ENCODE measurements at places on chromosomes 5 and 9. TPM values are rescaled to one million over a fixed set of nuclear protein-coding genes. Genes with fewer than 3 reads are reported as not detected.
A peak's percentile ranks its signal among the peaks of the same experiment; 100 is the strongest.

DNA sequence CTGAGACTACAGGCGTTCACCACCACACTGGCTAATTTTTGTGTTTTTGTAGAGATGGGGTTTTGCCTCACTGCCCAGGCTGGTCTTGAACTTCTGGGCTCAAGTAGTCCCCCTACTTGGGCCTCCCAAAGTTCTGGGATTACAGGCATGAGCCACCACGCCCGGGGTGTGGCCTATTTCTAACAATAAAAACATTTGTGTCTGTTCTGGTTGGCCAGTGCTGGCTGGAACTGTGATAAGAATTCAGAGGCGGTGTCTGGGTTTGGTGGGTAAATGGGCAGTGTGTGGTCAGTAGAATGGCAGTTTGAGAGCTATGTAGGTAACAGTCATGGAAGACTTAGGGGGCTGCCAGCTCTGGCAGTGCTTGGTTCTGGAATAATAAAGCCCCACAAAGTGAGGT, 46.9 kb upstream of the SYNPO start:
- peak; percentile 34 for DNase-seq
- H3K4me3 ChIP-seq, result no peak overlapping the region
- no peaks in the 10 kb centered on the region for H3K36me3 ChIP-seq

CER1 gene
- total RNA-seq, result not detected

PCDHGC3 gene
- total RNA-seq, result 109 TPM

DNA sequence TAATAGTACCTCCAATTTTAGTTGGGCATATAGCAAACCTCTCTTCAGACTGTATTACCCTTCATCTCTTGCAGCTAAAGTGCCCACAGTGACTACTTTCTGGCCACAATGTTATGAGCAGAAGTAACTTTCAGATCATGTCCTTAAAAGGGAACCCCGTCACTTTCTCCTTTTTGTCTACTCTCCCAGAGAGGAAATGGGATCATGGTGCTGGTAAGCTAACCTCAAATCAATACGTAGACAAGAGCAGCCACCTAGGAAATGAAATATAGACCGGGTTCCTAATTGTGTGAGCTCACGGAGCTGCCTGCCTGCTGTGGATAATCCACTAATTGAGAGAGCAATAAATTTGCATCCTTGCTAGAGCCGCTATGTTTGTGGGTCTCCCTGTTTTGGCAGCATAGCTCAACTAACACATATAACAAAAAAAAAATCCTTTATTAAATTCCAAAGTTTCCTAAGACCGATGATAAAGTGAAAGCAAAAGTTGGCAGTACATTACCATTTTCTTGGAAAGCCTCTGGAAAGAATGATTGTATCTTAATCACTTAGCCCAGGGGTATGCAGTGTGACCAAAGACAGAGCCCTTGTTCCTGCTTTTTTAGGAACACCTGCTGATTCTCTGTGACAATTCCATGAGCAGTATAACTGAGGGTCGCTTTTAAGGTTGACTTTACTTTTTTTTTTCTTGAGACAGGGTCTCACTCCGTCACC, 5.6 kb upstream of the IL7R start:
- no peaks in the 10 kb centered on the region for H3K36me3 ChIP-seq
- no peaks in the 10 kb centered on the region for H3K27me3 ChIP-seq
- H3K4me1 ChIP-seq, result peaks cover 3% of the 10 kb centered on the region

GRCh38 chr9:80698725-80699410, 990.5 kb downstream of the TLE1 start:
- no peak for DNase-seq
- H3K27me3 ChIP-seq, result no peaks in the 10 kb centered on the region
- no peaks in the 10 kb centered on the region for H3K36me3 ChIP-seq
- no peak overlapping the region for H3K4me3 ChIP-seq
- H3K27ac ChIP-seq, result no peak overlapping the region

AFAP1L1 gene
- total RNA-seq, result 32.7 TPM

GRCh38 chr5:103455796-103456195, 106.8 kb downstream of the NUDT12 start:
- no peak overlapping the region for H3K4me3 ChIP-seq
- H3K27ac ChIP-seq, result no peak overlapping the region
- H3K4me1 ChIP-seq, result no peaks in the 10 kb centered on the region
- H3K36me3 ChIP-seq, result no peaks in the 10 kb centered on the region
- DNase-seq, result no peak

DNA sequence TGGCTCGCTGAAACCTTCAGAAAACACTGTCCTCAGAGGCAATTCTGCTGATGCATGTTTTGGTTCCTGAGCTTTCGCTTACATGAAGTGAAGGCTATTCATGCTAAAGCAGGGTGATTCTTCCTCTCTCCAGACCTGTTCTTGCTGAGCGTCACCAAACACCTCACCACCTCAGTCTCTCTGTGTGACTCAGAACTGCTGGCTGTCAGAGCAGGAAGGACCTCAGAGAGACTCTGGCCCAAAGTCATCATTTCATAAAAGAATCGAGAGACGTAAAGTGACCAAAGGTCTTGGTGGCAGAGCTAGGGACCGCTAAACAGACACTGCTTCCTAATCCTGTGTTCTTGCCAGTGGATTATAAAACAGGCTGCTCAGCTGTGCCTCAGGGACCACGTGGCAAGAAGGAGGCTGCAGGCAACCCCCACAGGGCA, 73.8 kb downstream of the LHFPL2 start:
- H3K36me3 ChIP-seq, result no peaks in the 10 kb centered on the region
- H3K4me1 ChIP-seq, result peaks cover 21% of the 10 kb centered on the region
- H3K27ac ChIP-seq, result no peak overlapping the region
- DNase-seq, result no peak
- H3K4me3 ChIP-seq, result no peak overlapping the region
- H3K27me3 ChIP-seq, result no peaks in the 10 kb centered on the region

NUP214 gene
- total RNA-seq, result 52.2 TPM

SPATA31C1 gene
- total RNA-seq, result not detected

FLT4 gene
- total RNA-seq, result 38.6 TPM

FBP1 gene
- 357 TPM for total RNA-seq

DNA sequence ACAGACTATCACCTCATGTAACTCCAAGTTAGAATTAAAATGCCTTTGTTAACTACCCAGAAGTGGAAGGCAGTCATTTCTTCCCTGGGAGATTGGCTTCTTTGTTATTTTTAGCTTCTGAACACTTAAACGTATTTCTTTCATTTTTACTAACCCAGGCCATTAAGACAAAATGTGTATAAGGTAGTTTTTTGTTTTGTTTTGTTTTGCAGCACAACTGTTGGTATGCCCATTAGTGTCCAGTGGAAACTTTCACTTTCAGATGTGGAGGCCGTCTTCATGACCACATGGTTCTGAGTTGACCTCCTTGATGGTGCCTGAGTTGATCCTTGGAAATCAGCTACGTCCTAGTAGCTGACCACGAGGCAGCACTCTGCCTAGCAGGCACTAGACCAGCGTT, 264.6 kb upstream of the ZNF608 start:
- no peaks in the 10 kb centered on the region for H3K27me3 ChIP-seq
- H3K4me3 ChIP-seq, result no peak overlapping the region
- no peak overlapping the region for H3K27ac ChIP-seq
- no peaks in the 10 kb centered on the region for H3K4me1 ChIP-seq

DNA sequence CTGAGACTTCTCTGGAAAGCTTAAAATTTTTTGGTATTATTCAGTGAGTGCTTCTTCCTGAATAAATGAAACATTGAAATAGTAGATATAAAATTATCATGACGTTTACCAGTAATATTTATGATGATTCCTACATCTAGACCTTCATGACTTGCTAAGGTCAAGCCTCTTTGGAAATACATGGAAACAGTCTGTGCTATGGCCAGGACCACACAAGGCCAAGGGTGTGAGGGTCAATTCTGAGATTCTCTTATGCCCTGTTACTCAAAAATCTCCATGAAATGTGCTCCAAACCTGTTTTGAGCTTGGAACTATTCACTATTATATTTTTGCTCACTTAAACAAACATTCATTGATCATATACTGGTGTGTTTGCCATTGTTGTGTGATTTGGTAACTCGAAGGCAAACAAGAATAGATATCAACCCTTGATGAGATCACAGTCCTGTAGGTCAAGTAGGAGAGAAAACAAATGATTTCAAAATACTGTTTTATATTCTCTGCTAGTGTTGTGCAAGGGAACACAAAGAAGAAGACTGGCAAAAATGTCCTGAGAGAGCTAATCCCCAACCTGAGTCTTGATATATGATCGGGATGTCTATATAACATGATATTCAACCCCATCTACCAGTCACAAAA, 1254.9 kb upstream of the DMAC1 start:
- H3K27ac ChIP-seq, result no peak overlapping the region
- no peaks in the 10 kb centered on the region for H3K27me3 ChIP-seq
- no peak for DNase-seq
- H3K36me3 ChIP-seq, result no peaks in the 10 kb centered on the region

GDA gene
- 0.20 TPM for total RNA-seq

DNA sequence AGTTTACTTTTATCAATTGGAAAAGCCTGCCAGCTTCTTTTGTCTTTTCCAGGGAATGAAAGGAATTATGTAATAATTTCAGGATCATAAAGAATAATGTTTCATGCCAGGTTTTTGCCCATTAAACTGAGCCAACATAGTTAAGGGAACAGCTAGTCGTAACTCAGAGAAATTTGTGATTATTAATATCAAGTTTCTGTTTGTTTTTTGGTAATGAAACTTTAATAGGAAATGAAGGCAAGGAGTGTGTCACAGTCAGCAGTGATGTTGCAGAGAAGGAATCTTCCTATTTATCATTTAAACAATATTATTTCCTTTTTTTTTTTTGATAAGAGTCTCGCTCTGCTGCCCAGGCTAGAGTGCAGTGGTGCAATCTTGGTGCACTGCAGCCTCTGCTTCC, 10.7 kb downstream of the NFIL3 start:
- no peak overlapping the region for H3K4me3 ChIP-seq
- peaks cover 20% of the 10 kb centered on the region for H3K36me3 ChIP-seq
- peaks cover 13% of the 10 kb centered on the region for H3K4me1 ChIP-seq
- no peak overlapping the region for H3K27ac ChIP-seq

DNA sequence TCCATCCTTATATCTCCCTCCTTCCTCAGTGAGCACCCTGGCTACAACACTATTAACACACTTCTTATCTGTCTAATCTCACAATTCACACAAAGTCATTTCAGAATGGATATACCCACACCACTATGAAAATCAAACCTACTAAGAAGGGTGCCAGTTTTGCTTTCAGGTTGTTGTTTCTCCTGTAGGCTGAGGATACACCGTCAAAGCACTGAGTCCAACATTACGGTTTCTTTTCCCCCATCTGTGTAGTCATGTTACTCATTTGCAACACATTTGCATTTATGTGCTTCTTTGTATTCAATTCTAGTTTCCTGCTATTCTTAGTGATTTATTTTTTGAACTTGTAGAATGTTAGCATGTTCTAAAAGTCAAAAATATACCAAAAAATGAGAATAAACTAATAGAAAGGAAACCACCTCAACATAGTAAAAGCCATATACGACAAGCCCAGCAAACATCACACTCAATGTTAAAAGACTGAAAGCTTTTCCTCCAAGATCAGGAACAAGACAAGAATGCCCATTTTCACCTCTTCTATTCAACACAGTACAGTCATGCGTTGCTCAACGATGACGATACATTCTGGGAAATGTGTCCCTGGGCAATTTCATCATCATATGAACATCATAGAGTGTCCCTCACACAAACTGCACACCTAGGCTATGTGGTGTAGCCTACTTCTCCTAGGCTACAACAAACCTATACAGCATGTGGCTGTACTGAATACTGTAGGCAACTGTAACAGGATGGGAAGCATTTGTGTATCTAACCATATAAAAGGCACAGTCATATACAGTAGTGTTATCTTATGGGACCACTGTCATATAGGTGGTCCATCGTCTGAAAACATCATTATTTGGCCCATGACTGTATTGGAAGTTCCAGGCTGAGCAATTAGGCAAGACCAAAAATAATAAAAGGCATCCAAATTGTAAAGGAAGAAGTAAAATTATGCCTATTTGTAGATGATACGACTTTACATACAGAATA, 6.3 kb downstream of the ROR2 start:
- H3K4me3 ChIP-seq, result no peak overlapping the region
- no peaks in the 10 kb centered on the region for H3K36me3 ChIP-seq
- no peak overlapping the region for H3K27ac ChIP-seq
- H3K27me3 ChIP-seq, result peaks cover 34% of the 10 kb centered on the region
- no peak for DNase-seq

GRCh38 chr5:172802112-172802511, 31.1 kb upstream of the DUSP1 start:
- DNase-seq, result no peak
- no peak overlapping the region for H3K4me3 ChIP-seq
- H3K36me3 ChIP-seq, result no peaks in the 10 kb centered on the region
- H3K27me3 ChIP-seq, result no peaks in the 10 kb centered on the region

DNA sequence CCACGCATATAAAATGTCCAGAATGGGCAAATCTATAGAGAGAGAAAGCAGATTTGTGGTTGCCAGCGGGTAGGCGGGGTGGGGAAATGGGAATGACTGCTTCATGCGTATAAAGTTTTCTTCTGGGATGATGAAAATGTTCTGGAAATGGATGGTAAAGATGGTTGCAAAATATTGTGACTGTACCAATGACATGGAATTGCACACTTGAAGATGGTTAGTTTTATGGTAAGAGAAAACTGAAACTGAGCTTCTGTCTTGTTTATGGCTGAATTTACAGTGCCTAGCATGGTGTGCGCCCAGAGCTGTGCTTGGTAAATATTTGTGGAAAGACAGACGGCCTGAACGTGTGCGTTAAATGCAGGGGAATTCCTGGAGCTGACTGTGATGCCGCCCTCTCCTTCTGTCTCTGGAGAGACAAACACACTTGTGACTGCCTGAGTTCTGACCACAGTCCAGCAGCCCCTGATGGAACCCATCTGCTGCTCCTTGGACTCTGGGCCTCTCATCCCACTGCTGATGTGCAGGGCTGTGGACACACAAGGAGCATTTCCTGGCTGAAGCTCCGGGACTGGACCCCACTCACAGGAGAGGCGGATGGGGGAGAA, 8.6 kb upstream of the PTGES start:
- peaks cover 21% of the 10 kb centered on the region for H3K4me1 ChIP-seq
- no peak for DNase-seq
- peak overlapping the region; percentile 67 for H3K27ac ChIP-seq
- H3K4me3 ChIP-seq, result no peak overlapping the region

GRCh38 chr5:157902449-157903116, 43.6 kb upstream of the CLINT1 start:
- H3K27me3 ChIP-seq, result no peaks in the 10 kb centered on the region
- no peak overlapping the region for H3K4me3 ChIP-seq
- no peak overlapping the region for H3K27ac ChIP-seq
- no peak for DNase-seq
- H3K4me1 ChIP-seq, result no peaks in the 10 kb centered on the region
- H3K36me3 ChIP-seq, result no peaks in the 10 kb centered on the region

- H3K27me3 ChIP-seq, result no peaks in the 10 kb centered on the region
- H3K36me3 ChIP-seq, result no peaks in the 10 kb centered on the region
- DNase-seq, result no peak
- H3K4me1 ChIP-seq, result peaks cover 41% of the 10 kb centered on the region
- H3K27ac ChIP-seq, result no peak overlapping the region
These were observed 17.6 kb downstream of the RNF38 start for GRCh38 chr9:36382484-36382883.

All from upper lobe of right lung (tissue), 1 donor.